GM23248 (cell line): ENCODE measurements at places on chromosomes 12 and 14.

DNA sequence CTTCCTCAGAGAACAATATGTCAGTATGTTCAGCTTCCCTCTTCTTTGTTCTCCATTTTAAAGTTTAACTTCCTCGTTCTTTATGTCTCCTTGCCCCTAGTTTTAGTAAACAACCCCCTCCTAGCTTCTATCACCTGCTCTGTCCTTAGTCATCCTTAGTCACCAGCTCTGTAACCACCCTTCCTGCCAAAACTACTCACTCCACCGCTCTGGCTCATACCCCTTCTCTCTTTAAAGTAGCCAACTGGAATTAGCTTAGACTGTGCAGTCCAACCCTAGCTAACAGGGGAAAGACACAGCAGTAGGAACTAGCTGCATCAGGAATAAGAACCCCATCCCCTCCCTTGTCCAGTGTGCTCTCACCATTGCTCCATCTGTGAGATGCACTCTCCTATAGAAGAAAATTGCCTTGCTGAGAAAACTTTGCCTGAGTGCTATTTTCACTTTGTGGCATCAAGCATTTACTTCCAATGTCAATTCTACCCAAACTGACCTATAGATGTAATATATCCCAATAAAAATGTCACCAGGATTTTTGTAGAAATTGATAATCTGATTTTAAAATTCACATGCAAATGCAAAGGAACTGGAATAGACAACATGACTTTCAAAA, 603.2 kb downstream of the C12orf50 start:
- no peak for DNase-seq

- no peak for DNase-seq
These were observed 19.0 kb upstream of the SLC6A12 start for GRCh38 chr12:232731-233614.

- no peak for DNase-seq
These were observed 26.1 kb upstream of the C14orf180 start for GRCh38 chr14:104553166-104554087.

DNA sequence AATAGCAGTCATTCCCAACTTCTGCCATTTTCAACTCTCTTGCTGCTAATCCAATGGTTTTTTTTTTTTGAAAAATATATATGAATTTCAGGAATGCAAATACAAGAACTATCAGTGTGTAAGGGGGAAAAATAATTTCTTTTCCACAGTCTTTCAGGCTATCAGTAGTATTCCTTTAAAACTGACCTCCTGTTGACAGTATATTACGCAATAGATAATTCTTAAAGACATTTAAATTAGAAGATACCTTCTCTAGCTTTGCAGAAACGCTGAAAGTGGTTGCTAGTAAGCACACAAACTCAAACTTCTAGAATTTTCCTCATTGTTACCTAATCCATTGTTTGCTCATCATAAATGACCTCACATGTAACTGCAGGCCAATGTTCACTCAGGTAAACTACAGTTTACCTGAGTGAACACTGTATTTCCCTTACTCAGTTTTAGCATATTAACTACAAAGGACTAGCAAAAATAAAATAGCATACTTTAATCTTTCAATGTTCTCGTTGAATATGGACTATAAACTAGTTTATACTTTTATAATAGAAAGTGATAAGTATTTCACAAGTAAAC, at the start of gene C12orf50:
TSS of gene C12orf50 (minus strand) at position 309 of the 573 bp plus-strand sequence. CDS start 2,439 bp downstream, outside the sequence.
- DNase-seq: no peak

- no peak for DNase-seq
These were observed 91.9 kb downstream of the DICER1 start for GRCh38 chr14:95065411-95065810.

- no peak for DNase-seq
These were observed 27.0 kb downstream of the SYNE3 start for GRCh38 chr14:95489214-95490137.

- DNase-seq: peak; percentile 28
These were observed 635.5 kb downstream of the KCNH5 start for GRCh38 chr14:62409626-62410300.

DNA sequence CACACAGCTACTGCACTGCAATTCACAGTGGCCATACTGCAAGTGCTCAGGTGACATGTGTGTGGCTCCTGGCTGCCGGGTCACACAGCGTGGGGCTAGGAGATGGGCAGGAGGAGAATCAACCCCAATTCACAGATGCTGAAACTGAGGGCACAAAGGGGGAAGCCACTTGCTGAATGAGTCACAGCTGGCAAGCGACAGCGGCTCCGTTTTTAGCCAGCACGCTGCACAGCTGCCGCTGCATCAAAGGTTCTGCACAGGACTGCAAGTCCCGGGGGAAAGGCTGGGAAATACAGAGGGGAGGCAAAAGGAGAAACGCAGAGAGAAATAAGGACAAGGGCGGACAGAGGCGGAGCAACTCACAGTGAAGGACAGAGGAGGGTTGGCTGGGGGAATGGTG, 57.9 kb downstream of the KDM2B start:
- no peak for DNase-seq

DNA sequence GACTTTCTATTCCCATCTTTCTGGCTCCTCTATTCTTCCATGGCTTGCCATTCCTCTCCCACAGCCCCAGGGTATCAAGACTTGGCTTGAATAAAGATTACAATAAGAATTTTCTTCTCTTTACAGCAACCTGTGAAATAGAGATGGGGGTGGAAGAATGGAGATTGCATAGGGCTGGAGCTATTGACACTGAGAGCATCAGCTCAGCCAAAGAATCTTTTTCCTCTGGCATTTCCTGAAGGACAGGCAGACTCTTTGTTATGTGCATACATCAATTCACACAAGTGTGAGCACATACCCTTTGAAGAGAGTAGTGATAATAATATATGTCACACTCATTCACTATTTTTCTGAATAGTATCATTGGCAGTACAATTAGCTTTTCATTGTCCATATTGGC, 4.7 kb downstream of the RNASE11 start:
- no peak for DNase-seq

GRCh38 chr12:1978078-1978862, 26.0 kb downstream of the DCP1B start:
- no peak for DNase-seq

GRCh38 chr14:58491593-58491992, 64.1 kb downstream of the KIAA0586 start:
- peak; percentile 50 for DNase-seq

GRCh38 chr14:61132336-61132735, 148.8 kb downstream of the TMEM30B start:
- no peak for DNase-seq

DNA sequence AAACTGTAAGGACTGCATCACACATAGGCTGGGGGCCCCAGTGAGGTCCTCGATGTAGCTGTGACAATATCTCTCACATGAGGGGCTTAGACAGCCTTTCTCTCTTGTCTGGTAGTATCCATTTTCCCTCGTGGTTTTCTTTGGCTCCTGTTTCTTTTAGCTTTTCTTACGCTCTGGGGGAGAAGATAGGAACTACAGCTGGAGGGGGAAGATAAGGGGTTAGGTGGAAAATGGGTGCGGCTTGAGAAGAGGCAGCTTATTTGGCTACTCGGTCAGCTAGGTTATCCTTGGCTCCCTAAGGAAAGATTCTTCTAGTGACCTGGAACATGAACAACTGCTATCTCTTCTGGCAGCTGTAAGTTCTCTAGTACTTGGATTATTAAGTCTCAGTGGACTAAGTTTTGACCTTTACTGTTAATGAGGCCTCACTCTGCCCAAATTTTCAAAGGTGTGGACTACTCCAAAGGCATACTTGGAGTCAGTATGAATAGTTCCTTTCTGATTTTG, 28.7 kb upstream of the CPNE8 start:
- DNase-seq: no peak

GRCh38 chr12:121652767-121653497, 16.5 kb downstream of the MORN3 start:
- DNase-seq: no peak

GRCh38 chr12:32603858-32604257, 75.2 kb upstream of the DNM1L start:
- peak; percentile 78 for DNase-seq

GRCh38 chr12:33514893-33515292, 75.3 kb upstream of the SYT10 start:
- DNase-seq: no peak

- DNase-seq: peak; percentile 3
These were observed 55.7 kb upstream of the PRPF39 start for GRCh38 chr14:45028107-45028626.

DNA sequence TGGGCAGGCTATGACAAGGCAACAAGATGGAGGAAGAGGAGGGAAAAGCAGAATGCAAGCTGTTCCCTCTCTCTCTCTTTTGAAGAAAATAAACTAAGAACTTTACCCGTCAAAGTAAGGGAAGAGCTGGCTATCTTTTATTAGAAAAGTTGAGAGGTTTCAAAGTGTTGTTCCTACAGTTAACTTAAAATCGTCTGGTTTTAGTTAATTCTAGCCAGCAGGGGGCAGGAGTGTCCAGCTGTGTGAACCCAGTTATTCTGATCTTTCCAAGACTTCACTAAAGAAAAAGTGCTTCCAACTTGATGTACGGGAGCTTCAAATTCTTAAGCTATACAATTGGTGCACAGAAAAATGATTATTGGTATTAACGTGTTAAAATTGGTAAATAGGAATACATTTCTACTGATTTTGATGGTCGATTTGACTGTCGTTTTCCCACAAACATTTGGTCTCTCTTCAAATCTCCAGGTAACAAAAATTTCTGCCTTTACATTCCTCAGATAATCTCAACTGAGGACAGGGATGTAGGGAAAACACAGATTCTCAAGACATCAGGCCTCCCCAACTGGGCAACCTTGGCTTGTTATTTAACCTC, 28.4 kb upstream of the MON2 start:
- peak; percentile 66 for DNase-seq

DNA sequence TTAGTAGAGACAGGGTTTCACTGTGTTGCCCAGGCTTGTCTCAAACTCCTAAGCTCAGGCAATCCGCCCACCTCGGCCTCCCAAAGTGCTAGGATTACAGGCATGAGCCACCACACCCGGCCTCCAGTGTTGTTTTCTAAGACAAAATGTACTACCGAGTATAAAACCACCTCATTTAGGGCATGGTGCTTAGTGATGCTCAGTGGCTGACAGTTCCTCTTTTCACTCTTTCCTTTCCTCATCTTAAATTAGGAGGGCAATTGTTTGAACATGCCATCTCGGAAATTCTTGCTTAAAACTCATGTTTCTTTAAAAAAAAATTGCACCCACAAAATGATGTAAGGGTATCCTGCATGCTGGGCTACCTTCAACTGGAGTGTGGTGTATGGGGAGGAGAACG, 89.0 kb downstream of the RFX4 start:
- DNase-seq: no peak

DNA sequence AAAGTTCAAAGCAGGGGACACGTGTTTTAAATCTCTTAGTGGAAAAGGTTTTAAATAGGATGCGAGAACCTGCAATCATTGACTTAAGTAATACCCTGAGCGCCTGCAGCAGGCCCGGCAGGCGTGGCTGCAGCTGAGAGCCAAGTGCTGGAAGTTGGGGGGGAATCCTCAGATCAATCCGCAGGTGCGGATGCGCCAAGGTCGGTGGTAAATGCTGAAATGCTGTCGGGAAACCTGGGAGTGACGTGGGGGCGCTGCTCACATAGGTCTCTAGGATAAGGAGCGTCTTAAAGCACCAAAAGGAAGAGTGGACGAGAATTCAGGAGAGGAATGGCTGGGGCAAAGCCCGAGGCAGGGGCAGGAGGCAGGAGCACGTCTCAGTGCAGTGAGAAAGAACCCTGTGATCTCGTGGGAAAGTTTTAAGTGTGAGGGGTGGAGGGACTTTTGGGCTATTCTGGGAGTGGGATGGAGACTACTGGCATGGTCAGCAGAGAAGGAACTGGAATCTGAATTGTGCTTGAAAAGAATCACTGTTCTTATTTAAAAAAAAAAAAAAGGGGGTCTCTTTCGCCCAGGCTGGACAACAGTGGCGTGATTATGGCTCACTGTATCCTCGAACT, 883 bp upstream of the CDCA4 start:
- DNase-seq: peak; percentile 50

GRCh38 chr14:99209409-99209808, 62.6 kb downstream of the BCL11B start:
- DNase-seq: no peak

DNA sequence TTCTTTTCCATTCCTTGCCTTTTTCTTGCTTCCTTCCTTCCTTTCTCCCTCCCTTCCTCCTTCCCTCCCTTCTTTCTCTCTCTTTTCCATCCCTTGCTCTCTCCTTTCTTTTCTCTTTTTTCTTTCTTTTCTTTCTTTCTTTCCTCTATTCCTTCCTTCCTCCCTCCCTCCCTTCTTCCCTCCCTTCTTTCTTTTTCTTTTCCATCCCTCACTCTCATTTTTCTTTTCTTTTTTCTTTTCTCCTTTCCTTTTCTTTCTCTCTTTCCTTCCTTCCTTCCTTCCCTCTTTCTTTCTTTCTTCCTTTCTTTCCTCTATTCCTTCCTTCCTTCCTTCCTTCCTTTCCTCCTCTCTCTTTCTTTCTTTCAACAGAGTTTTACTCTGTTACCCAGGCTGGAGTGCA, 35.1 kb upstream of the PPP4R3A start:
- DNase-seq: no peak

GRCh38 chr12:104414581-104415341, 42.0 kb upstream of the CHST11 start:
- no peak for DNase-seq

GRCh38 chr14:65840118-65840751, 427.7 kb downstream of the FUT8 start:
- DNase-seq: no peak

DNA sequence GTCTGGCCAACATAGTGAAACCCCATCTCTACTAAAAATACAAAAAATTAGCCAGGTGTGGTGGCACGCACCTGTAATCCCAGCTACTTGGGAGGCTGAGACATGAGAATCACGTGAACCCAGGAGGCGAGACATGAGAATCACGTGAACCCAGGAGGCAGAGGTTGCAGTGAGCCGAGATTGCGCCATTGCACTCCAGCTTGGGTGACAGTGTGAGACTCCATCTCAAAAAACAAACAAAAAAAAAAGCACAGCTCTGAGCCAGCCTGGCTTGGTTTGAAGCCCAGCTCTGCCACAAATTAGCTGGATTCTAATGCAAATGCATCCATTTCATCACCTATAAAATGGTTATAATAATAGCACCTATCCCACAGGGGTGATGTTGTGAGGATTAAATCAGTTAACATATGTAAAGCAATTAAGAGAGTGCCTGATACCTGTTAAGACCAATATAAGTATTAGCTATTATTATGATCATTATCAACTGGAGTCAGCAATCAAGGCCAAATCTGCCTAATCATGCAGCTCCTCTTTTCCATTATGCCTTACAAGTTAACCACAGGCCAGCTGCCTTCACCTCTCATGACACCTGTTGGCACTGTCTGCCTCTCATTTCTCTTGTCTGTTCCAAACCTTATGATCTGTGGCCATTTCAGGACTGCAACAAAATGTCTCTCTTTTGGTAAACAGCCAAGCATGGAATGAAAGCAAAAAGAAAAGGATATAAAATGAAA, 2.1 kb downstream of the GNPTAB start:
- no peak for DNase-seq
